Peyer's patch (tissue), 4 donors: ENCODE measurements at places on chromosomes 7 and 10. TPM values are rescaled to one million over a fixed set of nuclear protein-coding genes. Genes with fewer than 3 reads are reported as not detected.

- H3K27ac ChIP-seq: no peak overlapping the region
- no peak for DNase-seq
- no peaks in the 10 kb centered on the region for H3K4me1 ChIP-seq
- no peak overlapping the region for H3K4me3 ChIP-seq
- no peaks in the 10 kb centered on the region for H3K36me3 ChIP-seq
Measured at GRCh38 chr10:86261941-86262687, 104.5 kb downstream of the GRID1 start.

DNA sequence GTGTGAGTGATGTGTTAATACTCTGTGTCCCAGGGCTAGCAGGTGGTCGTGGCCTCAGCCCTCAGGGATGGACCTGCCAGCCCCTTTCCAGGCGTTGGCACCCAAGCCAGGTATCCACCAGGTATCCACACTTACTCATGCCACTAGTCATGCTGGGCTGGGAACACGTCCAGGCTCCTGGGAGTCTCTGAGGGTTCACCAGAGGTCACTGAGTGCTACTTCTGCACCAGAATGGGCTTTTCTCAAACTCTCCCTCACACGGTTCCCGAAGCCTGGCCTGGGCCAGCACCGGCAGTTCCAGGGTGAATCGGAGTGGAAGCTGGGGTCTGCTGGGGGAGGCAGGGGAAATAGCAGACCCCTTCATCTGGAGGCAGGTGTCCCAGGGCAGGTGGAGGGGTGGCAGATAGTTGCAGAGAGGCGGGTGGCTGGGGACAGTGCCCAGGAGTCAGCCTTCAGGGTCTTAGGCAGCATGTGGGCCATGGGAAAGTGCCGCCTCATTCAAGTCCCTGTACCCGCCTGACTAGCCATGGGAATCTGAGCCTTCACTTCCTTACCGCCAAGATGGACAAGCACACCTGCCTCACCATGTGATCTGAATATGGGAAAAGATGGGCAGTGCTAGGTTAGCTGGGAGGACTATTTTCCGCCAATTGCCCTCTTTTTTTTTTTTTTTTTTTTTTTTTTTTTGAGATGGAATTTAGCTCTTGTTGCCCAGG is 95.5 kb upstream of the GTF2I start:
- H3K4me1 ChIP-seq: no peaks in the 10 kb centered on the region
- H3K36me3 ChIP-seq: no peaks in the 10 kb centered on the region
- H3K4me3 ChIP-seq: no peak overlapping the region
- no peaks in the 10 kb centered on the region for H3K27me3 ChIP-seq
- no peak overlapping the region for H3K27ac ChIP-seq
- DNase-seq: no peak

GRCh38 chr10:116254422-116255155 is 18.4 kb downstream of the GFRA1 start:
- DNase-seq: no peak
- H3K27ac ChIP-seq: no peak overlapping the region
- no peaks in the 10 kb centered on the region for H3K27me3 ChIP-seq
- no peaks in the 10 kb centered on the region for H3K4me1 ChIP-seq

DNA sequence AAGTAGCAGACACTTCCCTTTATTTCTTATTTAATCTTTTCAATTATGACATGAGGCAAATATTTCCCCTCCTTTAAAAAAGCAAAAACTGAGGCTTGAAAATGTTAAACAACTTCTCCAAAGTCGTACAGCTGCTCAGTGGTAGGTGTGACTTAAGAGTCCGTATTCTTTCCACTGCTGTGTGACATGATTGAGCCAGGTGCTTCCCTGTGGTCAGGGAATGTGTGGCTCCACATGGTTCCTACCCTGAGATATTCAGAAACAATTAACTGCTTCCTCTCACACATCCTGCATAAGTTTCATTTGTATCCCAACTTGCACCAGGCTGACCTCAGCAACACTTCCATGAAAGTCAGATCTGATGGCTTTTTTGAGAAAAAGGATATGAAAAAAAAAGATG is 13.6 kb downstream of the OPALIN start:
- no peaks in the 10 kb centered on the region for H3K36me3 ChIP-seq
- H3K27me3 ChIP-seq: no peaks in the 10 kb centered on the region
- no peaks in the 10 kb centered on the region for H3K4me1 ChIP-seq
- H3K27ac ChIP-seq: no peak overlapping the region
- DNase-seq: no peak

- no peak for DNase-seq
- H3K4me1 ChIP-seq: peaks cover 40% of the 10 kb centered on the region
- H3K4me3 ChIP-seq: no peak overlapping the region
- H3K27me3 ChIP-seq: no peaks in the 10 kb centered on the region
- no peaks in the 10 kb centered on the region for H3K36me3 ChIP-seq
- no peak overlapping the region for H3K27ac ChIP-seq
Measured at GRCh38 chr7:2507208-2507916, 12.2 kb upstream of the LFNG start.

DNA sequence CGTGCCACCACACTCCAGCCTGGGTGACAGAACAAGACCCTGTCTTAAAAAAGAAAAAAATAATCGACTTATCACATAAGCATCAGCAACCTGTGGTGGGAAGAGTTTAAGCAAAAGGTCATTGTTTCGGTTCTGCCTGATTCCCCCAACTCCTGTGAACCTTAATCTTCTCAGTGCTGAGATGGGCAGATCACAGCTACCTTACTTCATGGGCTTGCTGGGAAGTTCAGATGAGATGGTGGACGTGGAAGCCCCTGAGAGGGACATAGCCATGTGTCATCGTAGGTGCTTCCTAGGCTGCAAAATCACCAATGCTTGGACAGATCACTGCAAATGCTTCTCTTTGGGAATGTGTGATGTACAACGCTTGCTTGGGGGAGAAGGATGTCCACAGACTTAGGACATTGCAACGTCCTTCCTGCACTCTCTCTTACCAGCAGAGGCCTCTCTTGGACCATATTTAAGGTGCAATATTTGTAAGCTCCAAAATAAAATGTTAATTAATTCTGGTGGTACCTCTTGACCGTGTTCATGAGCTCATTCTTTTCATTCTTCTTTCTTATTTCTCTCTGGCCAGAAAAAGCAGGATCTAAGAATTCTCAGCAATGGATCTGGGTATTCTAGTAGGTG is 8.6 kb downstream of the GJD4 start:
- H3K36me3 ChIP-seq: no peaks in the 10 kb centered on the region
- no peak overlapping the region for H3K27ac ChIP-seq
- H3K27me3 ChIP-seq: no peaks in the 10 kb centered on the region
- no peak overlapping the region for H3K4me3 ChIP-seq
- DNase-seq: no peak

DNA sequence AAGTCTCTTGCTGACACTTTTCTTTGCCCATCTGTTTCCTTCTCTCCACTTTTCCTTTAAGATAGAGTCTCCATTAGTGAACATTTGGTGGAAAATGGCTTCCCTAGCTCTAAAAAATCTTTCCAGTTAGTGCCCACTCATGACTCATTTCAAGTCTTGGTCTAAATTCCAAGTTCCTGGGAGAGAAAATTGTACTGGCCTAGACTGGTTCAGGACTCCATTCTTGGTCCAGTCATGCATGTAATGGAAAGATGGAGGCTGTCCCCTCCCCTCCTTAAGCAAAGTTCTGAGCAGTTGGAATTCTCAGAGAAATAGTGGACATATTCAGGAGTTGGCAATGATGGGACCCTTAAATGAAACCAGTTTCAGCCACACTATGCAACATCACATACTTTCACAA is 3.8 kb upstream of the ALDH18A1 start:
- DNase-seq: no peak
- H3K27ac ChIP-seq: no peak overlapping the region
- H3K4me3 ChIP-seq: no peak overlapping the region
- H3K36me3 ChIP-seq: peaks cover 13% of the 10 kb centered on the region
- H3K27me3 ChIP-seq: no peaks in the 10 kb centered on the region

DNA sequence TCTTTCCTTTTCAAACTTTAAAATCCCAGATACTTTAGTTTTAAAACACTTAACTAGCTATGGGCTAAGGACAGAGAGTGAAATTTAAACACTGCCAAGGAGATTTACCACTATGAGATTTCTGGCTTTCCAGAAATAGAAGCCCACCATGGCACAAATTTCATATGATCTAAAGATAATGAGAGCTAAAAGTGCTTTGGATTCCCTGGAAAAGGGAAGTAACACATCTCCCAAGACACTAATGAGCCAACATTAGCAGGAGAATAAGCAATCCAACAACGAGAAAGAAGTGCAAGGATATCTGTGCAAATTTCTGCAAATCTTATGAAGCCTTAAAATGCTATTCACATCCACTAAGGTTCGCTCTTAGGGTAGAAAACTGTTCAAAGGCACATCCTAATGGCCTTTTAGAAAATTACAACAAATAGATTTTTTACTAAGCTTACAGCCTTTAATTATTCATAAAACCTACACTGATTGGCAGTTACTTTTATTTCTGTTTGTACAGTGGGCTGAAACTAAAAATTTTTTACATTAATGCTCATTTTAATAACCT is 100.3 kb downstream of the RAPGEF5 start:
- H3K4me3 ChIP-seq: no peak overlapping the region
- H3K4me1 ChIP-seq: no peaks in the 10 kb centered on the region
- no peak for DNase-seq
- no peaks in the 10 kb centered on the region for H3K27me3 ChIP-seq
- no peak overlapping the region for H3K27ac ChIP-seq

DNA sequence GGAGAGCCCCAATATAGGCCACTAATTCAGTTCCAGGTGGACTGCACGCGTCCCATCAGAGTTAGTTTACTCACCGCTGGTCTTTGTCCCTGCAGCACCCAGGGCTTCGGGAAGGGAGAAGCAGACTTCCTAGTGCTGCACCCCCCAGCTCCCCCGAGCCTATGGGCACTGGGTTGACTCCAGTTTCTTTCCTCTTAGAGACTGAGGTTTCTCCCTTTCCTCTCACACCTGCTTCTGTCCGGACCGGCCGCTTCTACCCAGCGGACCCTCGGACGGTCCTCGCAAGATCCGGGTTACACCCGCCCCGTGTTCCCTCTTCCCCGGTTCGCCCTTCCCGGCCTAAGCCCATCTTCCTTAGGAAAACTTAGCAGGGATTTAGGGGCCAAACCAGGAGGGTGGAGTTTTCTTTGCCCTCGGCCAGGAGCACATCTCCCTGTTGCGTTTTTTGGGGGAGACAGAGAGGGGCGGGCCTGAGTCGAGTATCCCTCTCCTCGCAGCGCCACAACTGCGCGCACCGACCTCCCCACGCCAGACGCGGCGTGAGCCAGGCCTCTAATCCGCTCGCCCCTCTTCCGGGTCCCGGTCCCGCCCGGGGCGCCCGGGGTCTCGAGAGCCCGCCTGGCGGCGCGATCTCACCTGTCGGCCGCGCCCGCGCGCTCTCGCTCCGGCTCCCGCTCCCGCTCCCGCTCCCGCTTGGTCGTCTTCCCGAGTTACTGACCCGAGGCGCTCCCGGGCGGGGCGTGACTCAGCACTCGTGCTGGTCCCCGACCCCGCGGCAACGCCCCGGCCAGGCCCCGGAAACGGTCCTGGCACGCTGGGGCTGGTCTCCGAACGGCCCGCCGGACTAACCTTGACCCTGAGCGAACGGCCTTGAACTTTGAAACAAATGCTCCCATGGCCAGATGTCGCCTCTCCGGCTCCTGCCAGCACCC is at the start of gene AIFM2:
TSS of gene AIFM2 (minus strand) at position 728 of the 932 bp plus-strand sequence. CDS start 8,741 bp downstream, outside the sequence.
- no peaks in the 10 kb centered on the region for H3K4me1 ChIP-seq
- DNase-seq: peak; percentile 95
- H3K4me3 ChIP-seq: peak within 1 kb of the TSS; percentile 48

GRCh38 chr10:114879541-114880158 is 58.1 kb downstream of the FHIP2A start:
- no peaks in the 10 kb centered on the region for H3K36me3 ChIP-seq
- H3K27ac ChIP-seq: no peak overlapping the region
- H3K27me3 ChIP-seq: no peaks in the 10 kb centered on the region
- no peak overlapping the region for H3K4me3 ChIP-seq

GRCh38 chr10:50593523-50594376 is 30.0 kb downstream of the SGMS1 start:
- H3K27me3 ChIP-seq: no peaks in the 10 kb centered on the region
- no peak overlapping the region for H3K4me3 ChIP-seq
- H3K27ac ChIP-seq: no peak overlapping the region
- peaks cover 4% of the 10 kb centered on the region for H3K36me3 ChIP-seq
- H3K4me1 ChIP-seq: no peaks in the 10 kb centered on the region

DNA sequence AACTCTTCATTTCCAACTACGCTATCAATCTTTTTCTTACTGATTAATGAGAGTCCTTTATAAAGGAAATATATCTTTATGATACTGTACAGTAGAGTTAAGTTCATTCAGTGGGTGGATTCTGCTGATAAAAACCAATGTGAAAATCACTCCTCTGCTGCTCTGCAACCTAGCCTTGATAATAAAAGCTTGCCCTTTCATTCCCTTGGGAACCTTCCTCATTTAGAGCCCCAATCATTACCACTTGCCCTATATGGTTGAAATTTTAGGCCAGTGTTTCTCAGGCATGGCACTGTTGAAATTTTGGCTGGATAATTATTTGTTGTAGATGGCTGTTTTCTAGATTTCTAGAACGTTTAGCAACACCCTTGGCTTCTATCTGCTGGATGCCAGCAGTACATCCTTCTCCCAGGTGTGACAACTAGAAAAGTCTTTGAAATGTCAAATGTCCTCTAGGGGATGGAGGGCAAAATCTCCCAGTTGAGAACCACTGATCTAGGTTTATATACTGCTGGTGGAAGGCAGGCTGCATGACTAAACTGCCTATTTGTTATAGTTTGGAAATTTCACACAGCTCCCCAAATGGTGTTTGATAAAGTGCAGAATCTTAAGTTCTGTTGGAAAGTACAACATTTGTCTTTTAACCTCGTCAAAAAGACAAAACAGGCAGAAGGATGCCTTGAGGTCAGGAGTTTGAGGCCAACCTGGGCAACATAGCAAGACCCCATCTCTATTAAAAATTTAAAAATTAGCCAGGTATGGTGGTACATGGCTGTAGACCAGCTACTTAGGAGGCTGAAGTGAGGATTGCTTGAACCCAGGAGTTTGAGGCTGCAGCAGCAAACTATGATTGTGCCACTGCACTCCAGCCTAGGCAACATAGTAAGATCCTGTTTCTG is 8.9 kb upstream of the SIRT1 start:
- H3K36me3 ChIP-seq: no peaks in the 10 kb centered on the region
- DNase-seq: no peak
- no peaks in the 10 kb centered on the region for H3K27me3 ChIP-seq
- H3K4me1 ChIP-seq: no peaks in the 10 kb centered on the region
- no peak overlapping the region for H3K4me3 ChIP-seq

- DNase-seq: no peak
- no peak overlapping the region for H3K27ac ChIP-seq
- H3K4me1 ChIP-seq: no peaks in the 10 kb centered on the region
- peaks cover 91% of the 10 kb centered on the region for H3K36me3 ChIP-seq
- H3K27me3 ChIP-seq: no peaks in the 10 kb centered on the region
Measured at GRCh38 chr10:103441206-103441605, 11.0 kb downstream of the CALHM2 start.

GRCh38 chr10:96266118-96266770 is 5.1 kb downstream of the BLNK start:
- no peak overlapping the region for H3K4me3 ChIP-seq
- H3K27ac ChIP-seq: peak overlapping the region; percentile 67
- H3K36me3 ChIP-seq: no peaks in the 10 kb centered on the region
- DNase-seq: no peak
- H3K4me1 ChIP-seq: peaks cover 14% of the 10 kb centered on the region
- H3K27me3 ChIP-seq: no peaks in the 10 kb centered on the region

NUTM2E gene
- not detected for total RNA-seq

AGAP5 gene
- total RNA-seq: 11.6 TPM

ANKRD61 gene
- total RNA-seq: not detected

FAM180A gene
- total RNA-seq: not detected

CCL24 gene
- 25.4 TPM for total RNA-seq

TACR2 gene
- total RNA-seq: 3.2 TPM

ANKRD2 gene
- total RNA-seq: not detected

CARD11 gene
- total RNA-seq: 7.5 TPM
